ENCODE measurements at places on chromosomes 4 and X. TPM values are rescaled to one million over a fixed set of nuclear protein-coding genes. Genes with fewer than 3 reads are reported as not detected.

DNA sequence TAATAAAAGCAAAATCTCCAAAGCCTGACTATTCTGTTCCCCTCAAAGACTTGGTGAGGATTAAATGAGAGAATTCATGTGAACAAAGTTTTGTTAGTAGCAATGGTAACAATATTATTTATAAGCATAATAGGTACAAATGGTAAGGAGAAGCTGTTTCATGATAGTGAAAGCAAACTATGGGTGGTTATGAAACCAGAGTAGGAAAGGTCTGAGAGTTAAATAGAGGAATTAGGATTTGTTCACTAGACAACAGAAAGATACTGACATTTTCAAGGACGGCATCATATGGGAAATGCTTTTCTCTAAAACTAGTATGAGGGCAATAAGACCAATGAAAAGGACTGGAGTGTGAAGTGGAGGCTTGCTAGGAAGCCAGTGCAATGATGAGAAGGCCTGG lies 128.6 kb upstream of the FTHL17 start:
- H3K36me3 ChIP-seq: no peaks in the 10 kb centered on the region
- H3K4me1 ChIP-seq: no peaks in the 10 kb centered on the region
- no peaks in the 10 kb centered on the region for H3K27me3 ChIP-seq
- no peak overlapping the region for H3K27ac ChIP-seq
- no peak for DNase-seq

- no peak overlapping the region for H3K27ac ChIP-seq
- H3K36me3 ChIP-seq: no peaks in the 10 kb centered on the region
- H3K4me3 ChIP-seq: no peak overlapping the region
- peaks cover 14% of the 10 kb centered on the region for H3K4me1 ChIP-seq
- no peak for DNase-seq
- H3K27me3 ChIP-seq: no peaks in the 10 kb centered on the region
These were observed 2.2 kb upstream of the BGN start for GRCh38 chrX:153492543-153492942.

- no peak overlapping the region for H3K27ac ChIP-seq
- H3K36me3 ChIP-seq: no peaks in the 10 kb centered on the region
- H3K4me3 ChIP-seq: no peak overlapping the region
- H3K4me1 ChIP-seq: no peaks in the 10 kb centered on the region
- no peak for DNase-seq
These were observed 355.7 kb downstream of the ADGRL3 start for GRCh38 chr4:61555789-61556188.

GRCh38 chrX:140177821-140178220 lies 212.5 kb upstream of the CXorf66 start:
- H3K4me3 ChIP-seq: no peak overlapping the region
- DNase-seq: no peak
- no peaks in the 10 kb centered on the region for H3K4me1 ChIP-seq
- H3K27me3 ChIP-seq: no peaks in the 10 kb centered on the region
- H3K27ac ChIP-seq: no peak overlapping the region

DNA sequence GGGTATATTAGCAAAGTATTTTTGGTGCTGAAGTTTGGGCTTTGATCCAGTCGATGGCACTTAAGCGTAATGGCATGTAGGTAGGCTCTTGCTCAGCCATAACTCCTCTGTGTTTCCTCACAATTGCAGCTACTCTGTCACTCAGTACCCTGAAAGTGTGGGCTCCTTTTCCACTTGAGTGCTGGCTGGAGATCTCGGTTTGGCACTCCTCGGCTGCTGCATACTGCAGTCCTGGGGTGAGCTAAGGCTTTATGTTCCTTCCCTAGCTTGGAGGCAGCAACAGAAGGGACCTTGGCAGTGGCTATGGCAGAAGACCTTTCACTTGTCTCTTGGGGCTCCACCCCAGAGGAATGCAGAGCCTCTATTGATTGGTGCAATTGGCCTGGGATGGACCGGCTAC lies 106.7 kb upstream of the GRXCR1 start:
- no peak overlapping the region for H3K4me3 ChIP-seq
- DNase-seq: no peak
- no peak overlapping the region for H3K27ac ChIP-seq
- H3K36me3 ChIP-seq: no peaks in the 10 kb centered on the region
- no peaks in the 10 kb centered on the region for H3K4me1 ChIP-seq

GRCh38 chr4:127559981-127560380 lies 72.8 kb upstream of the INTU start:
- H3K27me3 ChIP-seq: no peaks in the 10 kb centered on the region
- no peak for DNase-seq
- H3K4me1 ChIP-seq: no peaks in the 10 kb centered on the region
- H3K36me3 ChIP-seq: no peaks in the 10 kb centered on the region
- no peak overlapping the region for H3K27ac ChIP-seq
- no peak overlapping the region for H3K4me3 ChIP-seq

DNA sequence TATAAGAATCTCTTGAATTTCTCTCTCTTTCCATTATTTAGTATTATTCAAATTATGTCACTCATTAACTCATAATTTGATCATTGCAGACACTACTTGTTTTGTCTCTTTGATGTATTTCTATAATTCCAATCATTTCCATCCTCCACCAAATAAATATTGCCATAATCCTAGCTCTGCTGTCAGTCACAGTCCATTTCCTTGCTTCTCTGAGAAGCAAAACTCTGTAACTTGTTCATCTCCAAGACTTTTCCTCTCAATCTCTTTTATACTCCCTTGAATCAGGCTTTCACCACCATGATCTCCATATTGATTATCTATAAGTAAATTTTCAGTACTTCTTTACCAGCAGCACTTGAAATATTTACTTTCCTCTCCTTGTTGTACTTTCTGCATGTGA lies 135.9 kb downstream of the SCLT1 start:
- no peaks in the 10 kb centered on the region for H3K36me3 ChIP-seq
- no peaks in the 10 kb centered on the region for H3K27me3 ChIP-seq
- H3K27ac ChIP-seq: no peak overlapping the region
- no peak overlapping the region for H3K4me3 ChIP-seq
- no peaks in the 10 kb centered on the region for H3K4me1 ChIP-seq

GRCh38 chr4:145859426-145859825 lies 79.2 kb downstream of the ZNF827 start:
- peaks cover 9% of the 10 kb centered on the region for H3K4me1 ChIP-seq
- no peaks in the 10 kb centered on the region for H3K27me3 ChIP-seq
- H3K4me3 ChIP-seq: no peak overlapping the region
- H3K27ac ChIP-seq: no peak overlapping the region

DNA sequence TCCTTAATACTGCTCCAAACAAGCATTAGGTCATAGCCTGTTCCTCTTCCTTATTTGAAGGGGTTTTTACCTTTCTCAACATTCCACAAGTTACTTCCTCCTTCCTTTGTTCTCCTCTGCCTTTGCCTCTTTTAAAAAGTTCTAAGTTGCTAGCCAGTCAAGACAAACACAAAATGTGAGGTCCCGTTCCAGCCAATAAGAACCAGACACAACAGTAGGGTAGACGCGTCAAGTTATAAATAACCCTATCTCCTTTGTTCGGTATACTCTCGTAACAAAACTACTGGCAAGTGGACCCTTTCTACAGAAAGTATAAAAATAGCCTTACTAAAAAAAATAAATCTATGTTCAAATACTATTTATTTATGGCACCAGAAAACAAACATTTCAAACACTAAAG lies 6.3 kb upstream of the ACE2 start:
- H3K36me3 ChIP-seq: no peaks in the 10 kb centered on the region
- H3K4me3 ChIP-seq: no peak overlapping the region
- no peaks in the 10 kb centered on the region for H3K4me1 ChIP-seq
- no peak for DNase-seq
- H3K27me3 ChIP-seq: no peaks in the 10 kb centered on the region

GRCh38 chr4:82033862-82034261 lies 339.9 kb downstream of the HNRNPD start:
- H3K4me1 ChIP-seq: no peaks in the 10 kb centered on the region
- H3K36me3 ChIP-seq: no peaks in the 10 kb centered on the region
- no peaks in the 10 kb centered on the region for H3K27me3 ChIP-seq
- DNase-seq: no peak

GRCh38 chr4:2861631-2862436 lies 18.2 kb downstream of the ADD1 start:
- peak overlapping the region; percentile 46 for H3K27ac ChIP-seq
- no peak for DNase-seq
- peaks cover 4% of the 10 kb centered on the region for H3K36me3 ChIP-seq
- no peaks in the 10 kb centered on the region for H3K27me3 ChIP-seq

DNA sequence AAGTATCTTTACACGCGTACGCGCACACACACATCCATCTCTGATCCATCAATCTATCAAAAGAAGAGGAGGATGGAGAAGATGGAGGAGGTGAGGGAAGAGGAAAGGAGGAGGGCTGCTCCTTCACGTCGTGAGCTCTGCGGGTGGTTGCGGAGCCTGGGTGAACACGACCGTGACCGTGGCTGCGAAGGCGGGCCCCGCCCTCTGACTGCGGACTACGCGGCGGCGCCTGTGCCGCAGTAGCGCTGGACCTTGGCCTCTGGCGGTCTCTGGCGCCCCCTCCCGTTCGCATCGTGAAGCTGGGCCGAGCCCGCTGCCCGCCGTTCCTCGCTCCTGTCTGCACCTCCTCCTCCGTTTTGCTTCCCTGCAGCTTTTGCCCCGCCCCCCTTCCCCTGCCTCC lies 37.7 kb upstream of the ARAF start:
- peak overlapping the region; percentile 73 for H3K4me3 ChIP-seq
- H3K27me3 ChIP-seq: no peaks in the 10 kb centered on the region
- no peaks in the 10 kb centered on the region for H3K36me3 ChIP-seq
- no peaks in the 10 kb centered on the region for H3K4me1 ChIP-seq

DNA sequence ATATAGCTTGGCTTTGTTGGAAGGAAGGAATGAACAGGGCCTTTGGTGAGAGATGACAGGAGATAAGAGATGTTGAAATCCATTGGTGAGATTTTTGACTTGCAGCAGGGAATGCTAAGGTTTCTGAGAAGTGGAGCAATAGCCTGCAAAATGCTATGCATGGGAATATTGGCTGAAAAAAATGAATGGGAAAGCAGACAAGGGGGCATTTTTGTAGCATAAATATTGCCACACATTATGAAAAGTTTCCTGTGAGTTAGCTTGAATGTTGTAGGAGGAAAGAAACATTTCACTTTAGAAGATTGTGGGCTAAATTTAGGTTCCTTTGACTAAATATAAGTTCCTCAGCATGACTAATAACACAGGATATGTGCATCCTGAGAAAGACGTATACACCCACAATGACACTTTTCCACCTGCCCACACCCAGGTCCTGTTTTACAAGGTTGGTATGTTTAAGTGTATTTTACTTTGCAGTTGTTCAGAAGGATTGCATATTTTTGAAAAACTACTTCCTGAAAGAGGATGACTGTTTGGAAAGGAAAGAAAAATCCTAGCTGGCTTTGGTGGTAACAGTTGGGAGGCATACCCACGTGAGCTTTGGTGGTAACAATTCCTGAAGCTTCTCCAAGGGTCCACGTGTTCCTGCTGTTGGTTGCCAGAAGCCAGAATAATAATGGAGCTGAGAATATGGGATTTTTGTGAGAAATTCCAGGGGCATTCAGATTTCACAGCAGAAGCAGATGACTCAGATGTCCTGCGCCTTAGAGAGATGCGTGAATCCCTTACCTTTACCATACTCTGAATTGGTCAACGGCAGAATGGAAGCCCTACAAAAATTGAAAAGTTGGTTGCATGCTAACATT lies 28.5 kb downstream of the PHEX start:
- H3K36me3 ChIP-seq: no peaks in the 10 kb centered on the region
- H3K4me1 ChIP-seq: no peaks in the 10 kb centered on the region
- no peak for DNase-seq
- no peaks in the 10 kb centered on the region for H3K27me3 ChIP-seq
- H3K4me3 ChIP-seq: no peak overlapping the region
- no peak overlapping the region for H3K27ac ChIP-seq

GRCh38 chr4:27288496-27288895 lies 427.9 kb downstream of the STIM2 start:
- no peaks in the 10 kb centered on the region for H3K27me3 ChIP-seq
- no peaks in the 10 kb centered on the region for H3K36me3 ChIP-seq
- no peaks in the 10 kb centered on the region for H3K4me1 ChIP-seq
- DNase-seq: no peak
- no peak overlapping the region for H3K27ac ChIP-seq
- H3K4me3 ChIP-seq: no peak overlapping the region

DNA sequence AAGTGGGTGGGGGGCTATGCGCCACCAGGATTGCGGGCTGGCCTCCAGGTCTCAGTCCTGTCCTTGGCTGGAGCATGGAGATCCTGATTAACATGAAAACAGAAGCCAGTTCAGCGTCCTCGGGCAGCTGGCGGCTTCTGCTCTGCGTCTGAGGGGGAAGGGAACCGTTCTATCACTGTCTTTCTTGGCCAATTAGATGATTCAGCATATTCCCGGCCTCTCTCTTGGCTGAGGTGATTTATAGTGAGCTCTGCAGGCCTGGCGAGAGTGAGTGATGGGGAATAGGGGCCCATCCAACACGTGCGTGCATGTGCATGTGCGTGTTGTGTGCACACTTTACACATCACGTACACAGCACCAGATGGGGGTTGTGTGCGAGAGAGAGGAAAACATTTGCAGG lies 145.8 kb upstream of the ATP6AP2 start:
- peaks cover 38% of the 10 kb centered on the region for H3K27me3 ChIP-seq
- no peaks in the 10 kb centered on the region for H3K4me1 ChIP-seq
- no peak overlapping the region for H3K4me3 ChIP-seq
- DNase-seq: no peak
- H3K27ac ChIP-seq: no peak overlapping the region

DNA sequence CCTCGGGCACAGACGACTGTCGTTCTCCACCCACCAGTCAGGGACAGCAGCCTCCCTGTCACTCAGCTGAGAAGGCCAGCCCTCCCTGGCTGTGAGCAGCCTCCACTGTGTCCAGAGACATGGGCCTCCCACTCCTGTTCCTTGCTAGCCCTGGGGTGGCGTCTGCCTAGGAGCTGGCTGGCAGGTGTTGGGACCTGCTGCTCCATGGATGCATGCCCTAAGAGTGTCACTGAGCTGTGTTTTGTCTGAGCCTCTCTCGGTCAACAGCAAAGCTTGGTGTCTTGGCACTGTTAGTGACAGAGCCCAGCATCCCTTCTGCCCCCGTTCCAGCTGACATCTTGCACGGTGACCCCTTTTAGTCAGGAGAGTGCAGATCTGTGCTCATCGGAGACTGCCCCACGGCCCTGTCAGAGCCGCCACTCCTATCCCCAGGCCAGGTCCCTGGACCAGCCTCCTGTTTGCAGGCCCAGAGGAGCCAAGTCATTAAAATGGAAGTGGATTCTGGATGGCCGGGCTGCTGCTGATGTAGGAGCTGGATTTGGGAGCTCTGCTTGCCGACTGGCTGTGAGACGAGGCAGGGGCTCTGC lies 7.9 kb upstream of the MSANTD1 start:
- H3K27me3 ChIP-seq: no peaks in the 10 kb centered on the region
- no peak overlapping the region for H3K27ac ChIP-seq
- H3K36me3 ChIP-seq: peaks cover 25% of the 10 kb centered on the region
- DNase-seq: no peak

- no peaks in the 10 kb centered on the region for H3K27me3 ChIP-seq
- H3K36me3 ChIP-seq: no peaks in the 10 kb centered on the region
- peak; percentile 1 for DNase-seq
- peak within 1 kb of the TSS; percentile 64 for H3K4me3 ChIP-seq
- H3K4me1 ChIP-seq: peaks cover 2% of the 10 kb centered on the region
- no peak within 1 kb of the TSS for H3K27ac ChIP-seq
These were observed at the start of gene KLKB1 for GRCh38 chr4:186227221-186227620. KLKB1 (plus strand) TSS chr4:186227507; CDS start chr4:186228196, 689 bp downstream.

The ARHGAP4 gene
- 0.88 TPM for total RNA-seq

The FAM184B gene
- total RNA-seq: under 0.01 TPM

The ZDHHC15 gene
- 0.59 TPM for total RNA-seq

The CNGA1 gene
- not detected for total RNA-seq

The SPANXC gene
- not detected for total RNA-seq

The LRIT3 gene
- total RNA-seq: under 0.01 TPM

The ZRSR2 gene
- total RNA-seq: 4.1 TPM

The PRR27 gene
- total RNA-seq: not detected

The CA5B gene
- total RNA-seq: 6.9 TPM

The PNPLA4 gene
- 8.7 TPM for total RNA-seq

The DCAF8L2 gene
- total RNA-seq: not detected

The MAGEA1 gene
- total RNA-seq: not detected
